AG04449 (cell line): ENCODE measurements at places on chromosomes 12 and 14.

GRCh38 chr14:51219473-51220448, 20.3 kb upstream of the TMX1 start:
- no peak for DNase-seq

DNA sequence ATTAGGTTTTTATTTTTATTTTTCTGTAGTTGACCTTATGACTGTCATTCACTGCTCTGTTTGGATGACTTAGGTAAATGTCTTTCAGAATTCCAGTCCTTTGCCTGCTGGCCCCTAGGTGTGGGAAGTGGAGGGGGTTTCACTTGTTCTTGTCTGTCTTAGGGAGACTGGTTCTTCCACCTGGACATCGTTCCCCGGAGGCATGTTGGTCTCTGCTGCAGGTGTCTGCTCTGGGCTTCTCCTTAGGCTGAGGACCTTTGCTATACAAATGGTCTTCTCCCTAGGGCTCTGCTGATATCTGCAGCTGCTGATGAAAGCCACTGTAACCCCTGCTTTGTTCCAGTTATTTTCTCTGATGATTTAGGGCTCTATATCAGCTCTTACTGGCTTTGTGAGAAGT, 97.1 kb downstream of the OTOGL start:
- no peak for DNase-seq

GRCh38 chr12:69884386-69884785, 59.4 kb downstream of the MYRFL start:
- DNase-seq = no peak

DNA sequence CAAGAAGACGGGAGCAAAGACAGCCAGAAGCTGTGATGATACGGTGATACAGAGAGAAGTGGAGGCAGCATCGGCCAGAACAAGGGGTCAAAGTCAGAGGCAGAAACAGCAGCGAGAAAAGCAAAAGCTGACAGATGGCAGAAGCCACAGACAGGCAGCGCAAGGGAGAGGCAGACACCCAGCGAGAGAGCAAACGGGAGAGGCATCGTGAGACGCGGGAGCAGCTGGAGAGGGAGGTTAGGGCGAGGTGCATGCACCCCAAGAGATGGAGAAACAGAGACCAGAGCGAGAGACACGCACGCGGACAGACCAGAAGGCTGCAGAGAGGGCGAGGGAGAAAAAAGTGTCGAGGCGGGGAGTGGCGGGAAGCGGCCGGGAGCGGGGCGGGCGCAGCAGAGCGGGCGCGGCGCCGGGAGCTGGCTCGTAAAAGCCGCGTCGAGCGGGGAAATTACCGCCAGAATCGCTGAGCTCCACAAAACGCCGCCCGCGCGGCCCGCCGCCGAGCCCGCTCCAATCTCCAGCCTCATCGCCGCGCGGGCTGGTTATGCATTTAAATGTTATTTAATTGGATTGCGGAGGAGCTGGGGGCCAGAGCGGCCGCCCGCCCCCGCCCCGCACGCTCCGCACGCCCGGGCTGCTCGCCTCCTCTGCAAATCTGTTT, 15.6 kb downstream of the SMUG1 start:
- DNase-seq = no peak

DNA sequence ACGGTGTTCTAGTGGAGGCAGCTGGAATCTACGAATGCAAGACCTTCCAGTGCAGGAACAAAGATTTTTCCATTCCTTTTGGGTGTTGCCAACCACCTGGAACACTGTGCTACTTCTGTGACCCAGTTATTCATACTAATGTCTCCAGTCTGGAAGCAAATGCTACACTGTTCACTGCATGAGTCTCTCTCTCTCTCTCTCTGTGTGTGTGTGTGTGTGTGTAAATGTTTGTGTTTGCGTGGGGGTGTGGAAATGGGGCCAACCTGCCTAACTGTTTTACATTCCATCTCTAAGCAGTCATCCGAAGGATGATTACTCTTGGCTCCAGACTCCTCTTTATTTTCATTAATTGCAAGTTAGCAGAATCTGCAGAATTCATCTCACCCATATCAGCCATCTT, 29.9 kb upstream of the YBX3 start:
- DNase-seq = peak; percentile 42

GRCh38 chr12:31728289-31728916, 418 bp downstream of the AMN1 start:
- no peak for DNase-seq

- DNase-seq = no peak
Observed at GRCh38 chr12:53090554-53090953, 6.9 kb upstream of the IGFBP6 start.

DNA sequence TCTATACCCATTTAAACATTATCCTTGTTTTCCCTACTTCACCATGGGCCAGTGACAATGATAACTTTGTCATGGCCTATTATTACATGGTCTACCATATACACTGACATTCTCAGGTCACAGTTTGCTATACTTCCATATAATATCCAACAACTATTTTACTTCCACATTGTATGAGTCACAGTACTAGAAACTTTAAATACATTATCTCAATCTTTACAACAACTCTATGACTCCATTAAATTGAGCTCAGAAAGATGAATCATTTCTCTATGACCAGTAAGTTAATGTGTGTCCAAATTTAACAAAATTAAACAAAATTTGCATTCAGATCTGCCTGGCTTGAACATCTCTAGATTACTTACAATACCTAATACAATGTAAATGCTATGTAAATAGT, 93.9 kb downstream of the PLEKHG7 start:
- no peak for DNase-seq

- no peak for DNase-seq
Observed at GRCh38 chr12:115466076-115466475, 782.1 kb upstream of the TBX3 start.

DNA sequence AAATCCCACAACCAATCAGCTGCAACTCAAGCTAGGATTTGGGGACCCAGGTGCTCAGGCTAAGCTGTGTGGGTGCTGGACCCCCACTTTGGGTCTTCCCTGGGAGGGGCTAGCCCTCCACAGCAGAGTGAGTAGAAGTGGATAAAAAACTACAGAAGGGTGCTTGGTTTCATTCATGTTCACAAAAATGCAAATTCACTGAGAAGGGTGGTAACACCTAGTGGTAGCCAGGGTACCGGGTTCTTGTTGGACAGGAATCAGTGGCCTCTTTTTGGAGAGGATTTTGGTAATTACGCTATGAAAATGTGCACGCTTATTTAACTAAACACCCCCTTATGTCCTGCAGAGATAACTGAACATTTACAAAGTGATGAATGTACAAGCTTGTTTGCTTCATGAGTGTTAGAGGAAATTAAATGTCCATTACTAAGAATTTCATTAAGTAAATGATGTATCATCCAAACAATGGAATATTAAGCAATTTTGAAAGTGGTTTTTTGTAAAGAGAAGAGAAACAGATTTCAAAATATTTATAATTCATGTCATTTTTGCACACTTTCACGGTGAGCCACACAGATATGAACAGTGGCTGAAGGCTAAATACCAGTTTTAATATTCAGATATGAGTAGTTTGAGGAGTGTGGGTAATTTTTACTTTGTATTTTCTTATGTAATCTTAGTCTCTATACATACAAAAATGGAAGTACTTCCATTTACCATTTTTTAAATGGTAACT, 78.3 kb downstream of the DDX51 start:
- DNase-seq = no peak

DNA sequence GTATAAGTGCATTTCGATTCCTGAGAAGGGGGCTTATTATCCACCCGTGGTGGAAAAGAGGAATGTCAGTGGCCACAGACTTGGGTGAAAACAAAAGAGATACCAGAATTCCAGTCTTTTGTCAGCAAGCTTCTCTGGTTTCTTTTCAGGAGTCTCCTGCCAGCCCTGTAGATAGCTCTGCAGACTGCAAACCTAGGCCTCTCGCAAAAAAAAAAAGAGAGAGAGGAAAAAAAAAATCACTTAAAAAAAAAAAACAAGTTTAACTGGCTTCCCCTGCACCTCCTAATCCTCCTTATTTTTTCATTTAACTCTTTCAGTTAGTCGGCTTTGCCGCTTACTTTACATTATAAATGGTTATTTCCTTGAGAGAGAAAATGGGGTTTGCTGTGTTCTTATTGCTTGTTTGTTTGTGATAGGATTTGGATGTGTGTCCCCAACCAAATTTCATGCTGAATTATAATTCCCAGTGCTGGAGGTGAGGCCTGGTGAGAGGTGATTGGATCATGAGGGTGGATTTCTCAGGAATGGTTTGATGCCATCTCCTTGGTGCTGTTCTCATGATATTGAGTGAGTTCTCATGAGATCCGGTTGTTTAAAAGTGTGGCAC, 170.0 kb downstream of the BCL11B start:
- no peak for DNase-seq

DNA sequence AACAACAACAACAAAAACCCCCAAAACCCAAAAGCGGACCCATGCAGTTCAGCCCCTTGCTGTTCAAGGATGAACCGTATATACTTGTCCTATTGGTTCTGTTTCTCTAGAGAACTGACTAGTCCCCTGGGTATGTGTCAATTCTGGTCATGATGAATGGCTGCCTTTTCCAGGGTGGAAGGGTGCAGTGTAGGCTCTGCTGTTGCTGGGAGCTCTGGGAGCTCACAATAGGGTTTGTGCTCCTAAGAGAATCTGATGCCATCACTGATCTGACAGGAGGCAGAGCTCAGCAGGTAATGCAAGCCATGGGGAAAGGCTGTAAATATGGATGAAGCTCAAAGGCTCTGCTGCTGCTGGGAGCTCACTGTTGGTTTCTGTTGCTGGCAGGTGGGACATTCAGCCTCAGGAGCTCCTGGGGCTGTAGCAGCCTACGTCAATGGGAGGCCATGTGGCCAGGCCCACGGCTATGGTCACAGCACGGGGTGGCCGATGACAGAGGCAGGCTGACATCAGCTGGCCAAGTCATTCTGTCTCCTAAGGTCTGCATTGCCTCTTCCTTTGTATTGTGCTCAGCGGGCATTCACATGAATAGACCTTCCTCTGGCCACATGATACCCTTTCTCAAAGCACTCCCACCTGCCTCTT, 37.9 kb downstream of the DLK1 start:
- DNase-seq = no peak

GRCh38 chr14:101961011-101961721, 3.2 kb upstream of the DYNC1H1 start:
- no peak for DNase-seq

DNA sequence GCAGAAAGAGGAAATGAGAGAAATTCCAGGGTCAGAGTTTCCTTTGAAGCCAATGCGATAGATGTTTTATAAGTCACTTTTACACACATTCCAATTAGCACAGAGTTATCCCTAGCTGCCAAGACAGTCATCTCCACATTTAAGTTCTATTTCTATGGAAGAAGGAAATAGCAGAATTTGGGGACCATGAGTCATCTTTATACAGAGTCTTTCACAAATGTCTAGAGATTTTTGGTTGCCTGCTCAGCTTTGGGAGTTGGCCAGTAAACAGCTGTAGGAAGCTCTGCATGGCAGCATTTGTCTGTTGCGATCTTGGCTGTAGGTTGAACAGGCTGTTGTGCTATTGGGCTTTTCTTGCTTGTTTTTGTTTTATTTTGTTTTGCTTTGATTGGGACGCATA, 884.3 kb downstream of the GALC start:
- DNase-seq = peak; percentile 38

- no peak for DNase-seq
Observed at GRCh38 chr14:31371646-31372045, 48.7 kb downstream of the HEATR5A start.

DNA sequence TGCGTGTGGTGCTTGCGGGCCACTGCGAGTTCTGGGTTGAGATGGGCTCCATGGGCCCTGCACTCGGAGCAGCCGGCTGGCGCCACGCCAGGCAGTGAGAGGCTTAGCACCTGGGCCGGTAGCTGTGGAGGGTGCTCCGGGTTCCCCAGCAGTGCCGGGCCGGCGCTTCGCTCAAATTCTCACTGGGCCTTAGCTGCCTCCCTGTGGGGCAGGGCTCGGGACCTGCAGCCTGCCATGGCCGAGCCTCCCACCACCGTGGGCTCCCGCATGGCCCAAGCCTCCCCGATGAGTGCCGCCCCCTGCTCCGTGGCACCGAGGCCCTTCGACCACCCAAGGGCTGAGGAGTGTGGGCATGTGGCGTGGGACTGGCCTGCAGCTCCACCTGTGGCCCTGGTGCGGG, 375.7 kb downstream of the NELL2 start:
- no peak for DNase-seq

DNA sequence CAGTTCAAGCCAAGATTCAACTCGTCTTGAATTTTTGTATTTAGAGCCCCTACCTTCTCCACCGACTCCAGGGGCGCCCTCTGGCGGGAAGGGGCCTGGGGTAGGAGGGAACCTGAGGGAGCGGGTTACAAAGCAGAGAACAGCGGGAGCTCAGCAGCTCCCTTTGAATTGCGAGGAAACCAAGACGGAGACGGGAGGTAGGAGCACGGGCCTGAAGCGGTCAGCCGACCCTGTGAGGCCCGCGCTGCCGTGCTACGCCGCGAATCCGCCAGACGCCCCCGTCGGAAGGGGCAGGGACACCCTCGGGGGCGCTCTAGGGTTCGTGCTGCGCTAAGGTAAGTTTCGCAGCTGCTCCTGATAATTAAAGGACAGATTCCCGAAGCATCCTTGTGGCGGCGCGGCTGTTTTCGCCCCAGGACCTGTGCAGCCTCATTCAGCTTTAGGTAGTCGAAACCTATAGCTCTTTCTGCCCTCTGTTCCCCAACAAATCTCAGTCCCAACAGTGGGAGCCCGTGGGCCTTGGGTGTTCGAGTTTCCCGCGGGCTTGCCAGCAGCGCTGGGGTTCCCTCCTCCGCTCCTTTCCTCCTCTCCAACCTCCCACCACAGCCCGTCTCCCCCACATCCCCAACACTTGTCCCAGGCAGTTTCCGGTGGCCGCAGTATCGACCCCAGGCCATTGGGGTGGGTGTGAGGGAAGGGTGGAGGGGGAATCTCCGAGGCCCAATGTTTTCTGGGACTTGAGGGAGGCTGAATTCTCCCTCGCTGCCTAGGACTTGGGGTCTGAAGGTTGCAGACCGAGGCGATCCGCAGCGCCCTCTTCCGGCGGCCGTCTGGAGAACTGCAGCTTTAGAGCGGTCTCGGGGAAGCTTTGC, 5.1 kb upstream of the NKX2-1 start:
- DNase-seq = no peak

- DNase-seq = no peak
Observed at GRCh38 chr14:61347826-61348443, 26.6 kb downstream of the PRKCH start.

DNA sequence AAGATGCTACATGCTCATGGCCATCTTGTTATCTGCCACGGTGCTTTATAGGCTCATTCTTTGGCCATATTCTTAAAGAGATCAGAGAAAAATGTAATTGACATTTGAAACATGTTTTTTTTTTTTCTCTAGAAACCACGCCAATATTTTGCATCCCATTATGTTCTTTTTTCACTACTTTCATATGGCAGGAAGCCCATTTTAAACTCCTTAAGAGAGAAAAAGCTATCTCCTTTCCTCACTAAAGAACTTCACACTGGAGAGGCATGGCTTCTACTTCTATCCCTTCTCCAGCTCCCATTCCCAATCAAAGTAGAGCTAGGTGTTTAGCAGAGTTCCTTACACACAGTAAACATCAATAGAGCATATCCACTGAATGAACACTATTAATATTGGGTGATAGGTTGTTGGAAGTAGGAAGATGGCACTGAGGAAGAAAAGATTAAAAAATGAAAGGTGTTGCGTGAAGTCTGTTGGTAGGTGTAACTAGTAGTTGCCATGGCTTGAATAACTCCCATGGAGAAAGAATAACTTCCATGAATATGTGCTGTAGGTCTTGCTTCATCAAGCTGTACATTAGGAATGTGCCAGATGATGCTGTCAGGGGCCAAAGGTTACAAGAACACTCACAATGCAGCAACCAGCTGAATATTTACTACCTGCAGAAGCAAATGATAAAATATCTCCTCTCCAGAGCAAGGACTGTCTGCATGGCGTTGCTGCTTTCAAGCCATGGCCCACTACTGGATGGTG, 178.8 kb downstream of the STXBP6 start:
- no peak for DNase-seq
